ENCODE measurements at places on chromosomes 6 and 20. TPM values are rescaled to one million over a fixed set of nuclear protein-coding genes. Genes with fewer than 3 reads are reported as not detected.
A peak's percentile ranks its signal among the peaks of the same experiment; 100 is the strongest.

The MCCD1 gene
- total RNA-seq, result not detected

The THBD gene
- 35.4 TPM for total RNA-seq

- DNase-seq, result no peak
Measured at GRCh38 chr6:22363166-22363713, 66.4 kb upstream of the PRL start.

- no peak for DNase-seq
Measured at GRCh38 chr20:57231951-57232428, 34.5 kb downstream of the BMP7 start.

GRCh38 chr20:17969884-17970409, 1.1 kb downstream of the MGME1 start:
- DNase-seq, result peak; percentile 48

- DNase-seq, result no peak
Measured at GRCh38 chr6:106746652-106747051, 117.3 kb downstream of the QRSL1 start.

The PRDM13 gene
- not detected for total RNA-seq

DNA sequence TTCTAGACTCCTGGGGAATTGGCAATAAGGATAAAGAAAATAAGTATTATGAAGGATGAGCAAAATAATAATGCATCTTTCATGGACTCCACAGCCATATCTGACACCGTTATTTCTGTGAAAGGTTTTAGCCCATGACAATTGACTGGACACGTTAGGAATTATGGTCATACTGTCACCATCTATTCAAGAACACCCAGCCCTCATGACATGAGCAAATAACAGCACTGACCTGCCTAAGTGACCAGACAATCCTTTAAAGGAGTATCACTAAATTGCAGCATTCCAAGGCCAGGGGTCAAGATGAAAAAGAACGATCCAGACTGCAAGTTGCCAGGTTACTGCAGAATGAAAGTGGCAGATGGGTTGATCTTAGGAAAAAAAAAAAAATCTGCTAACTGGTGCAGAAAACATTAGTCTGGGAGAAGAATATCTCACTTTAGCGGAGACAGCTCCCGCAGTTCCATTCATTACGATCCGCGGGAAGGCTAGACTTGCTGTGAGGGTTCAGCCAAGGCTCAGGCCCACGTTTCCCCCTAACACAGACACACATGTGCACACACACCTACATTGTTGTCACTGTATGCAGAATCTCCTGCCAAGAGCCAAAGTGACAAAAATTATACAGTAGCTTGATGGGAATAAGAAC, 237.7 kb upstream of the AGPAT4 start:
- no peak for DNase-seq

- DNase-seq, result no peak
Measured at GRCh38 chr20:46939031-46939965, 44.7 kb downstream of the EYA2 start.

DNA sequence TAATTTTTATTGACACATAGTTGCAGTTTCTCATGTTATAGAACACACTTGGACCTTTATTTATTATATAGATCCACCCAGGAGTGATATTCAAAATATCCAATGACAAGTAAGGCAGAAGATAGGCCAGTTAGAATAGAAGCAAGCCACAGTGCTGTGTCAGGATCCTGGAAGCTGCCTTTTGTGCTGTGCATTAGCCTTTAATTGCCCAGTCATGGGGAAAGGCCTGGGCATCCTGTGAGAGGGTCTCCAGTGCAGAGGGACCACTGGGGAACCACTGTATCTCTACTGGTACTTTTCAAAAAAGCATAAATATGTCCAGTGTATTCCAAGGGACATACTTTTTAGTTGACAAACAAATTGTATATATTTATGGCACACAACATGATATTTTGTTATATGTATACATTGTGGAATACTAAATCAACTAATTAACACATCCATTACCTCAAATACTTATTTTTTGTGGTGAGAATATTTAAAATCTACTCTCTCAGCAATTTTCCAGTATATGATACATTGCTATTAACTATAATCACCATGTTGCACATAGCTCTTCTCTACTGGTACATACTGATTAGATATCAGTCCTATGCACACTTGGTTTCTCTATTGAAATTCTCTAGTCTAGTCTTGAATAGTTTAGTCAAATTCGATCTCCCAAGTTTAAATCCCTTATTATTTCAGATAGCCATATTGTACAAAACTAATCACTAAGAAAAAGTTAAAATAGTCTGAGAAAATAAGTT, 59.5 kb downstream of the CDC40 start:
- no peak for DNase-seq

GRCh38 chr6:24223115-24223919, 97.3 kb downstream of the NRSN1 start:
- DNase-seq, result no peak

DNA sequence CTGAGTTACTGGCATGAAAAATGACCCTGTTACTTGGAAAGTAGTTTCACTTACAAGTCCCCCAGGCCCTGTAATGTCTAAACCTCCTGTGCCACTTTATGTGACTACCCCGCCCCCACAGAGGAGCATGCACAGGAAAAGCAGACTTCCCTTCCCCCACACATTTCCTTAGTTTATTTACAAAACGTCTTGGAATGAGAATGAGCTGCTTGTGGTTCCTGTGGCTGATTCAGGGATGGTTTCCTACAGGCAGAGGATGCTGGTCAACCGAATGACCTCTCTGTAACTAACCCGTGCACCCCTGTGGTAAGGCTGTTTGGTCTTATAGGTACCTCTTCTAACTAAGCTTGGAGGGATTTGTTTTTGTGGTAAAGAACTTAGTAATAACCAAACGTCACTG, 28.5 kb downstream of the RSPO3 start:
- DNase-seq, result no peak

DNA sequence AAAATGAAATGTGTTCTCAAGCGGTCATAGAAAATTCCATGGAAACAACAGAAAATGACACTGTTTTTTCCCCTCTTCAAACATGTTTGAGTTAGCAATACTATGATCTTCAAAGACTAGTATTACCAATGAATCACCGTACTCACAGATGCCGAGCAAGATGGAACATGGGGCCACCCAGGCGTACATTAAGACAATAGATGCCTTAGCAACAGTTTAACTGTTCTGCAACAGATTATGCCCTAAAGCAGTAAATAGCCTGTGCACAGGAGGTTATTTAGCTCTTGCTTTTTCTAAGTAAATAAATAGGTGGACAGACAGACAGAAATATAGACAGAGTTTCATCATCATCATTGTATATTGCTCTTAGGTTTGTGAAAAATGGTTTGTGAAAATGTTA, 284.0 kb upstream of the DEFB112 start:
- no peak for DNase-seq

The PRRT1 gene
- 2.8 TPM for total RNA-seq

DNA sequence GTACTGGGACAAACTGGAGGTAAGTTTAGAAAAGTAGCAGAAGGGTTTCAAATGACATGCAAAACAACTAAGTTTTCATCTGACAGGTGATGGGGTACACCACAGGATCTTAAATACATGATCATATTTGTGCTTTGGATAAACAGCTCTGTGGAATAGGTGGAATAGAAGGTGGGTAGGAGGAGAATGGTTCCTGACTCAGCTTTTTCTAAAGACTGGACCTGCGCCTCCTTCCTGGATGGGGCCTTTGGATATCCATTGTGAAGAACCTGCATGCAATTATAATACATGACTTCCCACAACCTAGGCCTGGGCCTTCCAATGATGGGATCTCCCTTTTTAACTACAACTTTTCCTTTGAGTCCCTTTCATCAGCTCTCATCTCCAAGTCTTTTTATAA, 145.9 kb downstream of the AHI1 start:
- no peak for DNase-seq

DNA sequence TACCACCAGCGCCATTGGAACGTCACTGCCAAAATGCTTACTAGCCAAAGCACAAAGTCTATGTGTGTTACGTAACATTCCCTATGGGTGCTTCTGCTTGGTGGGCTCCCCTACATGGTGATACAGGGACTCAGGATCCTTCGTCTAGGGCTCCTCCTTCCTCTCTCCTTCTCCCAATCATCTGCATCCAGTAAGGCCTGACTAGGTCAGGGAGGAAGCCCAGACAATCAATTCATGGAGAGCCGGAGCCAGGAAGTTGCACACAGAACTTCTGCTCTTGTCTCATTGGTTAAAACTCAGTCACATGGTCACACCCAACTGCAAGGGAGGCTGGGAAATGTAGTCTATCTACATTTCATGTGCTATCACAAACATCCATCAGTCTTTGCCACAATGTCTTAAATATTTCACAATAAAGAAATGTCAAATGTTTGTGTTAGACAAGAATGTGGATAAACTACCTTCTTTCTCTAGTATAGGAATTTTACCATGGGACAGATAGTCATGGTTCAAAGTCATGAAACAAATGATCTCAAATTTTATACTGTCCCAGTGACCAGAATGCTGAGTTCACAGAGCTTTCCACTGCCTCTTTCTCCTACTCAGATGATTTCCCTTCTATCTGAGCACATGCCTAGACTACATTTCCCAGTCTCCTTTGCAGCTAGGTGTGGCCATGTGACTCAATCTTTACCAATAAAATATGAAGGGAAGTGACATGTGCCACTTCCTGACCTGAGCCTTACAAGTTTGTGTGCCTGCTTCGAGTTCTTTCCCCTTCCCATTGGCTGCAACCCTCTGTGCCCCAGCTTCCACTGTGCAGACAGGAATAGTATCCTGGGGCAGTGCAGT, 9.3 kb upstream of the KCNK15 start:
- DNase-seq, result no peak

- peak; percentile 66 for DNase-seq
Measured at GRCh38 chr20:6122111-6122872, 538 bp downstream of the FERMT1 start.

DNA sequence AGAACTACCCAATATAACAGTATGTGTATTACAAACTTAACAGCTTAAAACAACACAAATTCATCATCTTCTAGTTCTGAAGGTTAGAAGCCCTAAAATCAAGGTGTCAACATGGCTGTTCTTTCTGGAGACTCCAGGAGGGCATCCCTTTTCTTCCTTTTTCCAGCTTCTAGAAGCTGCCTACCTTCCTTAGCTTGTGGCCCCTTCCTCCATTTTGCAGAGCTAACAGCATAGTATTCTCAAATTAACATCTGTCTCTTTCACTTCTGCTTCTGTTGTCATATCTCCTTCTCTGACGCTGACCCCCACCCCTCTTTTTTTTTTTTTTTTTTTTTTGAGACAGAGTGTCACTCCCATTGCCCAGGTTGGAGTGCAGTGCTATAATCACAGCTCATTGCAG, 52.8 kb upstream of the AKIRIN2 start:
- no peak for DNase-seq

DNA sequence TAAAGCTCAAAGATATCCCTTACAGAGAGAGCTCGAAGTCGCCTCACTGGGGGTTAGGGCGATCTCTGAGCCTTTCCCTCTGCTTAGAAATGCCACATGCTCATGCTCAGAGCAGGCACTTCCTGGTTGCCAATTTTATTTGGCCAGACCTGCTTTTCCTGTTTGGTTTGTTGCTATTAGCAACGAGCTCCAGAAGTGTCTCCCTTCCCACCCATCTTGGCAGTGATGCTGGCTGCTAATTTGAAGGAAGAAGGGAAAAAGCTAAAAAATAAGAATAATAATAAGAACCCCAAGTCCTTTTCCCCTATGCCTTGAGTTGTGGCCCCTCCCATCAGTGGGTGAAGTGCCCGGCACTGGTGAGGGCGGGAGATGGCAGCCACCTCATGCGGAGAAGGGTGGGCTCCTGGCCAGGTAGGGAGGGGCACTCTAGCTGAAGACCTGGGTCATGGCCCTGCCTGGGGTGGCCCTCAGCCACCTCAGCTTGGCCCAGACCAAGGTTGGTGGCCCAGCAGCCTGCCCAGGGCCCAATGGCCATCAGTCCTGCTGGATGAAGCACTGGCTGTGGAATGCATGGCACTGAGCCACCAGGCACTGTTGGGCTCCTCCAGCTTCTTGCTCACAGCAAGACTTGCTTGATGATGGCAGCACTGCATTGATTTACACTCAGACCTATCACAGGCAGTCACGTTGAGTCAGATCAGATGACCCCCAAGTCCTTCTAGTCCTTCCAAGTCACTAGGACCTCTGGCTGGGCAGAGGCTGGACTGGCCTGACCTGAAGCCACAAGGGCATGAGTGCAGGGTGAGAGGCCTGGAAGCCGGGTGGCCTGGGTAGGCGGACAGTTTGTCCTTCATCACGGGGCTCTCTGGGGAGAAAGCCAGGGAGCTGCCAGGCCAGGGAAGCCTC, 79.0 kb downstream of the SYNJ2 start:
- DNase-seq, result peak; percentile 88

GRCh38 chr20:37276494-37277252, 12.8 kb upstream of the MANBAL start:
- DNase-seq, result peak; percentile 71

DNA sequence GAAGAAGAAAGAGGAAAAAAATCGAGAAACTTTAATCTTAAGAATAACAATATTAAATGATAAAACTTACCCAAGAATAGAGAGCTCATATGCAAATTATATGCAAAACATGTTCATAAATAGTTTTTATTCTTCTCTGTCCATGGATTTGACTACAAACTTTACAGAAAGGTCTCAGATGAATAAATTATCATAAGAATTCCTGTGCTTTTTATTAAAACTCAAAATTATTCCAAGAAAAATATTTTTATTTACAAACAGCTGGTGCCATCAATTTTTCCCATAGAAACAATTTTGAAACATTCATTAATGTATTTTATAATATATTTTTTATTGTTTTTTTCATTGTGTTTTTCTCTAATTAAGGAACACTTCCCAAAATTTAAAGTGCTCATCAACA, 12.1 kb downstream of the MYB start:
- no peak for DNase-seq

The EGFL8 gene
- 26.3 TPM for total RNA-seq

- no peak for DNase-seq
Measured at GRCh38 chr20:40108321-40108720, 580.7 kb downstream of the MAFB start.

The FNDC1 gene
- total RNA-seq, result 0.26 TPM

- no peak for DNase-seq
Measured at GRCh38 chr6:5513408-5513807, 252.1 kb downstream of the FARS2 start.

DNA sequence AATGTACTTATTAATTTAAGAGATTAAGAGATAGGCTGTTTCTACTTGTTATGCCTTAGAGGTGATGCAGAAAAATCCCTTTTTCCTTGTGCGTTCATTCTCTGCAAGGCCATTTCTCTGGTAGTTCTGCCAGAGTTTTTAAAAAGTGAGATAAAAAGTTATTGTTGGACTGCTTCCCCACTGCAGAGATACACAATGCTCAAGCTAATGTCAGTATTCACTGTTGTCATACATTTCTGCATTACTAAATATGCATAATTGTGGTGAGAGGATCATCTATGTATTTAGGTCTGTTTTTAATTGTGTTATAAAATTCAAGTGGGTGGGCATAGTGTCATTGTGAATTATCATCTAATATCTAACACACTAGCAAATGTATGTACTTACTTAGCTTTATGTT, 600.4 kb downstream of the HTR1B start:
- no peak for DNase-seq
